Activated CD4-positive, alpha-beta T cell treated with anti-CD3 and anti-CD28 coated beads for 36 hours (primary cell): ENCODE measurements at places on chromosomes 11 and 22.
A peak's percentile ranks its signal among the peaks of the same experiment; 100 is the strongest.

DNA sequence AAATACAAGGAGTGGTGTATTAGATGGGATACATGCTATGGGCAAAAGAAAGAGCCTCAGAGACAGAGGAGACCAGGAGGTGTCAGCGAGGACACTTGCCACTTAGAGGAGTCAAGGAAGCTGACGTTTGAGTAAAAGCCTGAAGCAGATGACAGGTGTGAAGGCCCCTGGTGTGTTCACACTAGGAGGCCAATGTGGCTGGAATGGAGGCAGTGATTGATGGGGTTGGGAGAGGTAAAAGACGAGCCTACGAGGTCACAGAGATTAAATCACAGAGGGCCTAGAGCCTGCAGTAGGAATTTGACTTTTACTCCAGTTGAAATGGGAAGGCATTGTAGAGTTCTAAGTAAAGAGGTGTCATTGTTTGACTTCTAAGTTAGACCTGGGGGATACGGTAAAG, 12.0 kb upstream of the GDPD5 start:
- no peak for DNase-seq

- no peak for DNase-seq
Measured at GRCh38 chr11:132024587-132025295, 654.3 kb downstream of the NTM start.

- DNase-seq, result no peak
Measured at GRCh38 chr11:119663279-119663678, 65.7 kb downstream of the NECTIN1 start.

- DNase-seq, result no peak
Measured at GRCh38 chr11:84634309-84634708, 992.8 kb downstream of the DLG2 start.

GRCh38 chr11:13680501-13681264, 12.2 kb downstream of the FAR1 start:
- no peak for DNase-seq

DNA sequence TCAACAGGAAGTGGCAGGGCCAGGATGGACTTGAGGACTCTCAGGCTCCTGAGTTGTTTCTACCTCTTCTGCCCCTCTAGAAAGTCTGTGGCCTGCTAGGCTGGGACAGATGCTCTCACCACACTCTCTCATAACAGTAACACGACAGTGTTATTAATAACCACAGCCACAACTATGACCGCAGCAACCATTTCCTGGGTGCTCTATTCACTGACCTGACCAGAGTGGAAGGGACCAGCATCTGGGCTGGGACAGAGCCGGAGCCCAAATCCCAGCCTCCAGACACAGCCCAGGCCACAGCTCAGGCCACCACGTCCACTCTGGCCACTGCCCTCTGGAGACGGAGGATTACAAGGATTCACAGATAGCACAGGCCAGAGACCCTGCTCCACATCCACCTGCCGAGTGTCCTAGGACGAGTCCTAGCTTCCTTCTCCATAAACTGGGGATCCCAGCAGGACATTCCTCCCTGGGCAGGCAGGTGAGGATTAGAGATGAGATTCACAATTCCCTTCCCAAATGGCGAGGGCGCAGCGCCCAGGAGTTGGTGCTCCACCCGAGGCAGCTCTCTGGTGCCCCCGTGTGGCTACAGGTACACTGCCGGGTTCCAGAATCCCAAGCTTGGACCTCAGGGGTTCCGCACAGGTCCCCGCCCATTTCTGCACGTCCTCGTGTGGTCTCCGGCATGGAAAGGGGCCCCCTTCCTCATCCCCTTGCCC, 7.1 kb downstream of the PNPLA5 start:
- DNase-seq, result peak; percentile 77

DNA sequence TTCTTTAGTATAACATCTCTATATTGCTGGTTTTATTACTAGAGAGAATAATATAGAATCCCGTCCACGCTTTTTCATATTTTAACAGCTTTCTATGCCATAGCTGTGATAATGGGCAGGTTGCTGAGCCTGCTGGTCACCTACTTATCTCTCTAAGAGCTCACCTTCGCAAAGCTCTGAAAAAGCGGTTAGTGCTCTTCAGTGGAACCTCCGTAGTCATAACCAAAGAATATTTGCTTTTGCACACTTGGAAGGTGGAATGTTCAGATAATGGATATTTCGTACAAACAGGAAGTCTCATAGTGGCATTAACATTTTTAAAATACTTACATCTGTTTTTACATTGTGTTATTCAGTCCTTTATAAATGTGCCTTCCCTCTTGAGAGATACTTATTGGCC, 388.9 kb upstream of the ANO3 start:
- no peak for DNase-seq

GRCh38 chr11:7630002-7630401, 43.3 kb downstream of the CYB5R2 start:
- DNase-seq, result no peak

- no peak for DNase-seq
Measured at GRCh38 chr11:87423161-87423560, 385.4 kb downstream of the TMEM135 start.

GRCh38 chr22:22815397-22816170, 72.0 kb upstream of the IGLL5 start:
- no peak for DNase-seq

GRCh38 chr22:50303848-50304527, 3.5 kb downstream of the PLXNB2 start:
- no peak for DNase-seq

- DNase-seq, result no peak
Measured at GRCh38 chr11:46801694-46802470, 44.2 kb downstream of the CKAP5 start.

DNA sequence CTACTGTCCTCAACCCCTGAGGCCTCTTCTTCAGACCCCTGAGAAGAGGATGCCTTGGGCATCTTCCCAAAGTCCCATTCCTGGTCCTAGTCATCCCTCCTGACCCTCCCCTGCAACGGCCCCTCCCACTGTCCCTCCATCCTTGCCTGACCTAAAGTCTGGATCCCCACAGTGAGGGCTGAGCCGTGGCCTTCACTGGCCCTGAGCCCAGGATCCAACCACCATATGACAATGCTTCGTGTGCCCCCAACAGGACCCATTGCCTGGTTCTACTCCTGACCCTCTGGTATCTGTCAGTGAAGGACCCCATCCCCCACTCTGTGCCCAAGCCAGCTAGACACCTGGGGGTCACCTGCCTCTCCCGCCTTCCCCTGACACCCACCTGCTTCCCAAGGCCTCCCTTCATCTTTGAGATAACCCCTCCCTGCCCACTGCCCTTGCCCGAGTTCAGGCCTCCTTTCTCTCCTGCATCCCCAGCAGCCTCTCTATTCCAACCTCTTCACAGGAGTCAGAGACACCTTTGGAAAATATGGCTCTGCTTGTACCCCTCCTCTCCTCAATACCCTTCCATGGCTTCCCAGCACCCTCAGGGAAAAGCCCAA, 48.0 kb downstream of the LRRC32 start:
- DNase-seq, result no peak

DNA sequence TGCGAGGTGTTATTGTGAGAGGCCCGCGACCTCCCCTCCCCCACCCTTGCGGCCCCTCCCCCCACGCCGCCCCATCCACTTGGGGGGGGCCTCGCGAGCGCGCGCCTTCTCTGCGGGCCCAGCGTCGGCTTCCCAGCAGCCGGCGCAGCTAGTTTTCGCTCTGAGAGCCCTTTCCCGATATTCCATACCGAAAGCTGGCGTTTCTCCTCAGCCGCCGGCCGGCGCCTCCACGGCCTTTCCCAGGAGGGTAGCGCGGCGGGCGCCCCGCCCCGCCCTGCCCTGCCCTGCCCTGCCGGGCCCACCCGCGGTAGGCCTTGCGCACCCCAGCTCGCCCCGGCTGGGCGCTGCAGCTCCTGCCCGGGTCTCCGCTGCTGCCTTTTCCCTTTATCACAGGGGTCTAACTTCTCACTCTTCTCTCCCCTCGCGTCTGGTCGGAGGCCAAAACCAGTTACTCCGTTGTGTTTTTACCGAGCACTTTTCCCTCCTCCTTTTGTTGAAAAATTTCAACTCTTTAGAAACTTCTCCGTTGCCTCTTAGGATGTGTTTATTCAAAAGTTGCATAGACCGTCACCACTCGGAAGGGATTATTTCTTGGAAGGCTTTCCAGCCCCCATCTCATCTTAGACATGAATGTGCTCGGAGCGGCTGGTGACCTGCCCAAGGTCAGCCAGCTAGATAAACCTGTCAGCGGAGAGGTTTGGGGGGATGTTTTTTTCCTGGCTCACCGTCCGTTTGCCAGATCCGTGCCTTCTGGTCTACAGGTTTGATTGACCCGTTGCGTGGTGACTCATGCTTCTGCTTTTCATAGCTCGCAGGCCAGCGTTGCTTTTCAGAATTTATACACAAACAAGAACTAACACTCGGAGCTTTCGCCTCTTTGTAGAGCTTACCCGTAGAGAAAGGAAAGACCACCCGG, 648 bp downstream of the PAFAH1B2 start:
- peak; percentile 62 for DNase-seq

DNA sequence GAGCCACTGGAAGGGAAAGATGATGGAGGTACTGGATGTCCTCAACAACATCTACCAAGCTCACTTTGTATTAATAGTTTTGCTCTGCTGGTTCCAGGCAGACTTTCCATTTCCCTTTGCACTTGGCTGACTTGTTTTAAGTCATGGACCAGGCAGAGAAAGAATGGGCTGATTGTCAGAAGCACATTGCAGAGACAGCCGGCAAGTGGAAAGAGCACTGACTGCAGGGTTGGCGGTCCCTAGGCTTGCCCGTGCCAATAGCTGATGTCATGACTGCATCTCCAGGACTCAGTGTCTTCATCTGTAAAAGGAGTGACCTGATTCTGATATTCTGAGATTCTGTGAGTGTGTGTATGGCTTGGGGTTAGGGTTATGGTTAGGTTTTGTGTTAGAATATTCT, 20.9 kb upstream of the NNMT start:
- DNase-seq, result no peak

DNA sequence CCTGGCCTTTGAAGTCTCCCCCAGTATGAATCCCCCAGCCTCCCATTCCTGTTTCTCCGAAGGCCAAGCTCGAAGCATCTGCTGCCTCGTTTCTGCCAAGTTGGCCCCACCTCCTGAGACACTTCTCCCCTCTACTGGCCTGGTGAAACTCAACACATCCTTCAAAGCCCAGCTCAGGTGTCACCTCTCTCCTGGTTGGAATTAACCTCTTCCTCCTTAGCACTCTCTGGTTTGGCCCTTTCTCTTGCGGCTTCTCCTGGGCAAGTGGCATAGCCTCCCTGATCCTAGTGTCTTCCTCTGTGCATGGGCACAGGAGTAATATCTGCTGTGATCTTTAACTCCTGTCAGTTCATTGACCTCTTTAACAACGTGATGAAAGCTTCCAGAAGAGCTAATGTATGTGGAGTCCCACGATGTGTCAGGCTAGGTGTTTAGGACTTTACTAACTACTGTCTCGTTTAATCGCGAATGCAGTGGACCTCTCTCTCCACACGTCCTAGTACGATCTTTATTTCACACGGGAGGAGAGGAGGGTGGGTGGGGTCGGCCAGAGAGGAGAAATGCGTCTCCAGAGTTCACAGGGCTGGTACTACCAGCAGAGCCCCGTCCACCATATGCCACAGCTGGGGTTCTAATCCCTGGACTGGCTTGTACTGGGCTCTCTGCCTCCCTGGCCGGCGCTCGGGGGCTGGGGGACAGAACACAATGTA, 826 bp upstream of the PTPRJ start:
- no peak for DNase-seq

DNA sequence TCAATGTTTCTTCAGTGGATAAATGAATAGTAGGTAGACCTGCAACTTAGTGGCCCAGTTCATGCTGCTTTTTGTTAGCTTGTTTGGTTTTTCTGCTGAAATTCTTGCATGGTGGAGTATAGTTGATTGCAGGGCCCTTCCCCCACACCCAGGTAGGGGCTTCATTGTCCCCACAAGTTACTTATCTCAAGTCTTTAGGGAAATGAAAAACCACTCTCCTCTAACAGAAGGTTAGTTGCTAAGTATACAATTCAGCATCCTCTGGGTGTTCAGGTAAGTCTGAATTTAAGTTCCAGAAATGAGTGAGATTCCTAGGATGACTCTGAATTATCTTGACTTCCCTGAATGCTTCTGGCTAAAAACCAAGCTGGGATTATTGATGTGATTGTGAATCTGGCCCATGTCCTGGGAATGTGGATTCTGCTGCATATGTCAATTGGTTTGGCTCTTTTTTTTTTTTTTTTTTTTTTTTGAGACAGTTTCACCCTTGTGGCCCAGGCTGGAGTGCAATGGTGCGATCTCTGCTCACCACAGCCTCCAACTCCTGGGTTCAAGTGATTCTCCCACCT, 40.3 kb downstream of the BCL2L13 start:
- DNase-seq, result no peak

DNA sequence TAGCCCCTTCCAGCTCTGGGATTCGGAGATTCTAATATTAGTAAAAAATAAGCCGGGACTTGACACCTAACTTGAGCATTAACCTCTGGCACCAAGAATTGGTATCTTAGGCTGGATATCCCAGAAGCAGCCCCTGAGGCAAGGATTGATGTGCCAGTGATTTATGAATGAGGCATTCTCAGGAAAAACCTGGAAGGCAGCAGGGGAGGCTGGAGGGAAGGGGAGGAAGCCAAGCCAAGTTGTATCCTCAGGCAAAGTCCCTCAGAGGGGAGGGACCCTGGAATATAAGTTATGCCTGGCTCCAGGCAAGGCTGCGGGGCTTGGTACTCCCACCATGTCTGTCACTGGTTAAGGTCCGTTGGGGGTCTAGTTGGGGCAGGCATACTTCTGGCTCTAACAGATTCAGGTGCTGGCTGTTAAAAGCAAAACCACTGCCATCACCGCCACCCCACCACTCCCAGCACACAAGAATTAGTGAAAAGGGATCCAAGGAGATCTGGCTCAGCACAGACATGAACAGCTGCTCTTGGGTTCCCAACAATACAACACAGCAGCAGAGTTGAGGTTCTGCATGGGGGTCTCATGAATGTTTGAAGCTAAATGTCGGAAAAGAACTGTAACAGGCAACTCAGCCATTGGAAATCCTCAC, 29.8 kb downstream of the LMO2 start:
- DNase-seq, result no peak

DNA sequence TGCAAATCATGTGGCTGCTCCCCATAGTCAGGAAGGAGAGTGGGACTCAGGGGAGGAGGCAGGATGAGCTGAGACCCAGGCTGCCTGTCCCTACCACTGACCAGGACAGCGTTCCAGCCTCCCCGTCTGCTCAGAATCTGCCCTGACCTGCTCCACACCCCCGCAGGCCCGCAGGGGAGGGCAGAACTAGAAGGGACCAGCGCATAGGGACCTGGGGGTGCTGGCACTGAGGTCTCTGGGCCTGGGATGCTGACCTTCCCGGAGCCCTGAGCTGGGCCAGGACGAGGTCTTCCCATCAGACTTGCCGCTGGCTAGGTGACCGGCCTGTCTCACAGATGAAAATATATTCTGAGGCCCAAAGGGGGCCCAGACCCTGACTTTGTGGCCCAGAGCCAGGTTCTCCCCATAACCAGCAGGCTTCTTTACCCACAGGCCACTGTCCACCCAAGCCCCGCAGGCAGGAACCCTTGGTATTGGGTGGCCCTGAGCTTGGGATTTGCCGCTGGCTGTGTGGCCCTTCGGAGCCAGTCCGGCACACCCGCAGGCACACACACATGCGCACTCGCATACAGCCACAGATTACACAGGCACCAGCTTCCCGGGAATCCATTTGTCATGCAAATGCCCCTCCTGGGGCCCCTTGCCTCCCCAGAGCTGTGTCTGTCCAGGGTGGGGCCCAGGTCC, 13.8 kb upstream of the PIM3 start:
- DNase-seq, result no peak
